NCI-H1417 treated with DMSO at 0.1 percent for 48 hours (cell line): ENCODE measurements at places on chromosomes 4 and X.

- DNase-seq, result no peak
Observed at GRCh38 chr4:128449251-128449650, 161.6 kb upstream of the PGRMC2 start.

DNA sequence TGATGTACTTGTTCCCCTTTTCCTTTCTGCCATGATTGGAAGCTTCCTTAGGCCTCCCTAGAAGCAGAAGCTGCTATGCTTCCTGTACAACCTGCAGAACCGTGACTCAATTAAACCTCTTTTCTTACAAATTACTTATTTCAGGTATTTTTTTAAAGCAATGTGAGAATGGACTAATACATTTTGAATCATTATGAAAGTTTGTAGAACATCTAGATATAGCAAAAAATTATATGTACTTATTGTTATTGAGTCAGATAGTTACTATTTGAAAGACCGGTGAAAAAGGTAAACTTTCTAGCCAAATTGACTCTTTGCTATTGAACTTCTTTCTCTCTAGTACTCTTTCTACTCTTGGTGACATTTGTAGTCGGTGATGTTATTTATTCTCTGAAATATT lies 777.3 kb upstream of the GALNTL6 start:
- DNase-seq, result no peak

- peak; percentile 21 for DNase-seq
Observed at GRCh38 chr4:11428899-11429698, 405 bp upstream of the HS3ST1 start.

GRCh38 chr4:2263926-2264321 lies 2.0 kb upstream of the MXD4 start:
- DNase-seq, result peak; percentile 13

DNA sequence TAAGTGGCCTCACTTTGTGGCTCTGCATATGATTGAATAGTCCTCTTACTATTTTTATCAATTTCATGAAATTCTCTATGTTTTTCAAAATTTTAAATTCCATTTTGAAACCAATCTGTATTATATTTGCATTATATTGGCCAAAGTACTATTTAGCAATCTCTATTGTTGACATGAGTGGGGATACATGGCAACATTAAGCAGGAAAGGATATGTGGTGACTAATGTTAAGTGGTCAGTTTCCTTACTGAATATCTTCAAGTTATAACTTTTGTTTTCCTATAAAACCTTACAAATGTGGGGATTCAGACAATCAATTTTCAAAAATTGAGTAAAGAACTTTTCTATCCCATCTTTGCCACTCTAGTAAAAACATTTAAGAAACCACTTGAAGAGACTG lies 10.2 kb downstream of the BBS7 start:
- no peak for DNase-seq

DNA sequence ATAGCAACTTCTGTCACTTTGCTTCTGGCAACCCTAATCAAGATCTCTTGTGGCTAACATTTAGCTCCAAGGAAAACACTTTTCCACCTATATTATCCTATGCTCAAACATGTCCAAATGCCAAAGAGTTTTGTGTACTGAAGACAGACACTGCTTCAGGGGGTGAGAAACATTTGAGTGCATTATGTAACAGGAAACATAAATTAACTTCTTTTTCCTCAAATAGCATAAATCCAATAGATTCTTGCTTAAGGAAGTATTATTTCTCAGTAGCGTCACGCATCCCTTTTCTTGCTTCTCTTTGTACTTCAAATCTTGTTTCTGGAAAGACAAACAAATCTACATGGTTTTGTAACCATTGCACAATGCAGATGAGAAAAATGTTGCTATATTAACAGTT lies 839.1 kb downstream of the GLUD2 start:
- no peak for DNase-seq

DNA sequence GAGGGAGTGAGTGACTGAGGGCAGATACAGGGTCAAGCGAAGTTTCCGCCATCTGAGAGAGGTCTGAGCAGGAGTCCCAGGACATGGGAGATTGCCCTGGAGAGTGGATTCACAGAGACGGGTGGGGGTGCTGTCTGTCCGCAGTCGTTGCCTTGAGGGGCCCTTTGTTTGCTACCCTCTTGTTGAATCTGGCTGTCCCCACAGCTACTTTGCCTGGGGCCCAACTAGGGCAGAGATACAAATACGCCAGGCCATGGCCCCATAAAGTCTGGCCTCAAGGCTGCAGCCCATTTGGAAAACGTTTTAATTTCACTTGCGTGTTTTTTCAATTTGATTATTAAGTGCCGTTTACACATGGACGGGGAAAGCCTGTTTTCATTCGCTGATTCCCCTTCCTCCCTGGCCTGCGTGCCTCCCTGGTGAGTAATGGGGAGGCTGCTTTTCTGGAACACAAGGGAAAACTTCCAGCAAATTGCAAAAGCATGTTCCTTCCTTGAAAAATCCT lies 134.4 kb downstream of the SMIM20 start:
- no peak for DNase-seq
